Stimulated activated CD4-positive, alpha-beta T cell treated with anti-CD3 and anti-CD28 coated beads, Interleukin-15, amount 100 ng/mL, for 1 hour (primary cell): ENCODE measurements at places on chromosomes 3 and 15.

DNA sequence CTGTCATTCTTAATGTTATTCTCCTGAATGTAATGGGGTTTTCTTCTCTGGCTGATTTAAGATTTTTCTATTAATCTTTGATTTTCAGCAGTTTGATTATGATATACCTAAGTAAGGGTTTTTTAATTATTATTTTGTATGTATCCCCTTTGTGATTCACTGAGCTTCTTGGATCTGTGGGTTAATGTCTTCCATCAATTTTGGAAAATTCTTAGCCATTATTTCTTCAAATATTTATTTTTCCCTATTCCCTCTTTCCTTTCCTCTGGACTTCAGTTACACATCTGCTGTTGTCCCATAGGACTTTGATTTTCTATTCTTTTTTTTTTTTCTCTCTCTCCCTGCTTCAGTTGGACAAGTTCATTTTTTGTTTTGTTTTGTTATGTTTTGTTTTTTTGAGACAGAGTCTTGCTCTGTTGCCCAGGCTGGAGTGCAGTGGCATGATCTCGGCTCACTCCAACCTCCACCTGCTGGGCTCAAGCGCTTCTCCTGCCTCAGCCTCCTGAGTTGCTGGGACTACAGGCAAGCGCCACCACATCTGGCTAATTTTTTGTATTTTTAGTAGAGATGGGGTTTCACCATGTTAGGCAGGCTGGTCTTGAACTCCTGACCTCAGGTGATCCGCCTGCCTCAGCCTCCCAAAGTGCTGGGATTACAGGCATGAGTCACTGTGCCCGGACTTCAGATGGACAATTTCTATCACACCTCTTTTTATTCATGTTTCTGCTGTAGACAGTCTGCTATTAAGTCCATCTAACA lies 40.6 kb downstream of the XYLB start:
- no peak for DNase-seq

DNA sequence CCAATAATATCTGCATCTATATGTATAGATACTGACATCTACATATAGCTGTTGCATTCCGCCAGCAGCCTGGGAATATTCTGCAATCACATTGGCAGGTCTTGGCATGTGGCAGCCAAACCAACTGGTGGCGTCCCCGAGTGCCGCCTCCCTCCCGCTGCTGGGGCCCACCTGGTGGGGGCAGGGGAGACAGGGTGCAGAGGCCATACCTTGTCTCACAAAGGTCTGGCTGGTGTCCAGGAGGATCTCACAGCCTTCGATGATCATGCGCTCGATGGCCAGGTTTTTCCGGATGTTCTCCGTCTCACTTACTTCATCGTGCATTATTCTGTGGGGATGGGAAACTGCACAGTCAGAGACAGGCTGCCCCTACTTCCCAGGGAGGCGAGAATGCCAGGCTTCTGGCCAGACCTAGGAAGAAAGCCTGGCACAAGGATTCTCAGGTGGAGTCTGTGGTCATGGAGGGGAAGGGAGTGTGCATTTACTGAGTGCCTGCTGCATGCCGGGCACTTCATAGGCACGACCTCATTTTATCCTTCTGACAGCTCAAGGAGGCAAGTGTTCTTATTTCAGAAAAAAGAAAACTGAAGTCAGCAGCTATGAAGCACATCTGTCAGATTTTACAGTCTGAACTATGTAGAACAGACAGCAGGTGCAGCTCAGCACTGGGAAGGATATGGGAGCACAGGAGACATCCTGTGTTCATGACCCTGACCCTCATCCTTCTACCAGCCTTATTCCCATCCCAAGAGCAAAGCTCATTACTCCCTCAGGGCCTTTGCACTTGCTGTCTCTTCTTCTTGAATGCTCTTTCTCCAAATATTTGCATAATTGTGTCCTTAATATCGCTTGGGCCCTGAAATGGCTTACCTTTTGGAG lies 62.8 kb downstream of the RASGRF1 start:
- DNase-seq = no peak

DNA sequence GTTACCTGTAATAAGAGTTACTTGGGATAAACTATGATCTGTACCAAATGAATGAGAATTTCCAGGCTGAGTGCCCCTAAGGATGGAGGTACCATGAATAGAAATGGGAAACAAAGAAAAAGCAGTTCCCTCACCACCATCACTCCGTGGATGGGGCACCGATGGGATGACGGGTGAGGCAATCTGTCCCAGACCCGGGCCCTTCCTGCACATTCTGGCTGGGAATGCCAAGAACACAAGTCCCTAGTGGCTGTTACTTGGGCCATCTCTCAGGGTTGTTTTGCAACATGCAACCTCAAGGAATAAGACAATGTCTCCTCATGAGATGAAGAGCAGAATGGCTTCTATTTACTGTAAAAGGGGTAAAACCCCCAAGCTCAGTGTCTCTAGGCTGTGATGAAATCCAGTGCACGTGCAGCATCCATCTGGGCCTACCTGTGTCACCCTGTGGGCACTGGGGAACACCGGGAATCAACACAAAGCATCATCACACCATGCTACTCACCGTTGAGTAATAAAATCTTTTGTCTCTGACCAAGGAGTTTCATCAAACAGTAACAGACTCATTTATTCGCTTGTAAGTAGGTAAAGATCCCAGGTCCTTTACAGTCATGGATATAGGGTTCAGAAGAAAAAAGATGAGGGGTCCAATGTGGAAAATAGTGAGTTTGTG lies 22.3 kb downstream of the GNB4 start:
- DNase-seq = no peak

- no peak for DNase-seq
These were observed 72.8 kb downstream of the SMAD3 start for GRCh38 chr15:67137951-67138848.

DNA sequence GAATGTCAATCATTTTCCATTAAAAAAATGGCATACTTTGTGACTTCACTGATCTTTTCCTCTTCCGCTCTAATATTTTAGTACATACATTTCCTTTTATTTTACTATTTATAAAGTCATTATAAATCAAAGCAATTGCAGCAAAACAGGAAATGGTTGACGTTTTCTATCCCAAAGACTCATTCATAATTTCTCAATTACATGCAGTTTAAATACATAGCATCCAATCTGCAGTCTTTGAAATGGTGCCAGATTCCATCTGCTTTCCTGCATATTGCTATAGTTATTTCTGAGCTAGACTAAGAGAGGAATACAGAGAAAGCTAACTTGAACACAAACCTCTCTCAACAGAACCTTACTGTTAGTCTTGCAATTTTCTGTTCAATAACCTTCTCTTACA lies 179.8 kb downstream of the ZPLD1 start:
- DNase-seq = no peak

DNA sequence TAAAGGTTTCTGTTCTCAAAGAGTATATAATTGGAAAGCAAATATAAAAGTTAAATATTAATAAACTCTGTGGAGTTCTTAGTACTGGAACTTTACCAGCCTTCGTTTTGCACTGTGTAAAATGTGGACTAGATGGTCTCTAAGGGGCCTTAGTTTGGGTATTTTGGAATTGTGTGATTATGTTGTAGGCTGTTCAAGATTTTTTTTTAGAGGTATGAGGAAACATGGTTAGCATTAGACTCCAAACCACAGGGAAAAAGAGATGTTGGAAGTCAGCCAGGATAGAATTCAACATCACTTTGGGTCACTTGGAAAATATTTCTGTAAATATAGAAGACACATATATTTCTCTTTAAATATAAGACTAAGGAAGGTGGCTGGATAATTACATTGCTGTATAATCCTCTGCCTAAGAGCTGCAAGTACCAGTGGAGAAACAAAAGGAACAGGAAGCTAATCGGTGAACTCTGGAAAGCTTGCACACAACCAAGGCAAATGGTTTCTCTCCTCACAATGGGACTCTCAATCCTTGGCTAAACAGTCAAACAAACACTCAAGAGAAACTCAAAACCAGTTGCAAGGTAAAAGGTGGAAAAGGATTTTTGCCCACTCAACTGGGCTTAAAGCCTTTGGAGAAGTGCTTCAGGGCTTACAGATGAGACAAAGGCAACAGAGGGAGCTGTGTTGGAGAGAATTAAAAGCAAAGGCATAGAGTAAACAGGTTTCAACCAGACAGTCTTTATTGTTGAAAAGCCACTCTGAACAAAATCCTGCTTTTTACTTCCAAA lies 141.7 kb downstream of the NR1D2 start:
- no peak for DNase-seq

GRCh38 chr3:182909318-182910040 lies 70.9 kb downstream of the DCUN1D1 start:
- no peak for DNase-seq

GRCh38 chr3:87691109-87691508 lies 367.7 kb downstream of the CGGBP1 start:
- DNase-seq = no peak

- DNase-seq = no peak
These were observed 48.4 kb downstream of the MLH1 start for GRCh38 chr3:37041546-37042195.

DNA sequence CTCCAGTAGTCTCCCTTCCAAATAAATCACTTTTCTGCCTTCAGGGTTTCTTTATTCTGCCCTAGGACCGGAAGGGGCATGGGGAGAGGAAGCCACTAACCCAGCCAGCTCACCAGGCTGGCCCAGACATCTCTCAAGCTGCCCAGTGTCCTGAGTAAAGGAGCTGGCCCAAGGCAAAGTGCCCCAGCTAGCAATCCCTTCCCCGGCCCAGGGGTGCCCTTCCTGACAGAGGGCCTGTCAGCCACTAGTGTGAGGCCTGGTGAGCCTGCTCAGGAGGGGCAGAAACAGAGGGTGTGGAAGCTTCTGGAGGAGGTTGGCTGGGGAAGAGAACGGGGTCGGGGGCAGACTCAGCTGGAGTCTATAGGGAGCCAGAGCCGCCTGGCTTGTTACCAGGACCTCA lies 22.2 kb downstream of the SHF start:
- no peak for DNase-seq
